ENCODE measurements at places on chromosomes 7 and 10. TPM values are rescaled to one million over a fixed set of nuclear protein-coding genes. Genes with fewer than 3 reads are reported as not detected.

- DNase-seq = no peak
Measured at GRCh38 chr10:52965938-52966401, 193.4 kb upstream of the MBL2 start.

DNA sequence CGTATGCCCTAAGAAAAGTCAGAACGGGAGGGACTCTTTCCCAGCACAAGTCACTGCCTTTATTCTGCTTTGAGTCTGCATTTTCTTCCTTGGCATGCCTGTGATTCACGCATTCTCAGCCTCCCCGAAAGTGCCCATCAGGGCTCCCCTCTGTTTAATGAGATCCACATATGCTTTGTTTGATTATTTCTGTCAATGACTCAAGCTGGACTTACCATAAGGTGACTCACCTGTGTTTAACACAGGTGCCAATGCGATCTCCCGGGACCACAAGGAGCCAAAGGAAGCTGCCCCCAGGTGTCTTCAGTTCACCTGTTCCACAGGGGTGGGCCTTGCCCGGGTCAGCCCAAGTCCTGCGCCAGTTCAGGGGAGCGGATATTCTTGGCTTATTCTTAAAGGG, 386.0 kb upstream of the SHH start:
- no peak for DNase-seq

DNA sequence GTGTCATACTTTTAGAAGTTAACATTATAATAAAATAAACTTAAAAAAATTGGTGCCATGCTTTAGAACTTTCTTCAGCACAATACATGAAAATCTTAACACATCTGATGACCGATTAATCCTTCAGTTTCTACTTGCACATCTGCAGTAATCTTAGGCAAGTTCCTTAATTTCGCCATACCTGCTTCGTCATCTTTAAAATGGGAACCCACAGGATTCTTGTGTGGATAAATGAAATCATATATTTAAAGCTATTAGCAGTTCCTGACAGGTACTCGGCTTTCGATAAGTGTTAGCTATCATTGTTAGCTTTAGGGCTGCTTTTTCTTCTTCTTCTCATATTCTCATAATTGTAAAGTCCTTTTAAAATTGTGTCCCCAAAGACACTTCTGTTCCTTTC, 907 bp upstream of the VPS50 start:
- no peak for DNase-seq

Gene KLLN
- polyA plus RNA-seq = 0.55 TPM

Gene MRM2
- polyA plus RNA-seq = 44.0 TPM

- DNase-seq = no peak
Measured at GRCh38 chr7:26515314-26515842, 223.7 kb downstream of the SNX10 start.

GRCh38 chr10:50231515-50232260, 19.6 kb downstream of the ASAH2 start:
- DNase-seq = no peak

DNA sequence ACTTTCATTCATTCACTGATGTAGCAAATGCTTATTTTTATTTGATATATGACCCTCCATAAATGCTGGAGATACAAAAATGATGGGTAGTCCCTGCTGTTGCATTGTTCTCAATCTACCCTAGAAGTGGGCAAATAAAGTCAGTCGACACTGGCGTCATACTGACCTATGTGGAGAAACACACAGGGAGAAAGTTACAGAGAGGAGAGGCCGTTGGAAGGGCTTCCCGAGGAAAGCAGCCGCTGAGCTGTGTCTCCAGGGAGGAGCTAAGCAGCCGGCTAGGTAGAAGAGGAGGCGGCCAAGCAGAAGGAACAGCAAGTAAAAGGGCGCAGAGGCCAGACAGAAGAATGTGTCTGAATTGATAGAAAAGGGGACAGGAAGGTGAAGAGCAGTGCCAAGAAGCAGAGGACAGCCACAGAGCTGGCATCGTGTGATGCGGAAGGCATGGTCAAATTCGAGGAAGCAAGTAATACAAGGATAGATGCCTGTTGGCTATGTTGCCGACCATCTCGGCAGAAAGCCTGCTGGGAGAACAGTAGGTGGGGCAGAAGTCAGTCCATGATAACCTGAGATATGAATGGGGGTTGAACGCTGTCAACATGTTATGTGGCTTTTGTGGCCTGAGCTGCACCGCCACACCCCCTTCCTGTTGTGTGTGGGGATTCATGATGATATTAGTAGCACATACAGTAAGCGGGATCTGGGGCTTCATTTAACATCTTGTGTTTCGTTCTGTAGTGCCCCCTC, 25.9 kb downstream of the ST8SIA6 start:
- DNase-seq = no peak

DNA sequence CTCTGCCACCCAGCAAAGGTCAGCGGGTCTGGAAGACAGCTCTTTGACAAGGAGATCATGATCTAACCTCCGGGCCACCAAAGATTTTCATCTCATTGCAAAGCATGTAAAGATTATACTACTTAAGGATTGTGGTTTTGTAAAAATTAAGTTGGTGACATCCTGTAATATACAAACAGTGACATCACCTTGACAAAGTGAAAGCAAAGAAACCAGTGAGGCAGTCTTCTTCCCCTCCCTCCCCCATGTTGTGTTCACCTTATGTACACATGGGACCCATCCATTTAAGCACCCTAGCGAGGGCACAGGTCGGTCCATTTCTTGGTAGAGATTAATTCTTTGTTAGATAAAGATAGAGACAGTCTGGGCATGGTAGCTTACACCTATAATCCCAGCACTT, 3.9 kb downstream of the MDH2 start:
- DNase-seq = no peak

- DNase-seq = no peak
Measured at GRCh38 chr10:62195675-62195926, 73.0 kb downstream of the RTKN2 start.

- no peak for DNase-seq
Measured at GRCh38 chr10:62323751-62324150, 50.4 kb upstream of the ZNF365 start.

Gene C10orf105
- not detected for polyA plus RNA-seq

All from A549 (cell line).